ENCODE measurements at places on chromosomes 4 and X.

DNA sequence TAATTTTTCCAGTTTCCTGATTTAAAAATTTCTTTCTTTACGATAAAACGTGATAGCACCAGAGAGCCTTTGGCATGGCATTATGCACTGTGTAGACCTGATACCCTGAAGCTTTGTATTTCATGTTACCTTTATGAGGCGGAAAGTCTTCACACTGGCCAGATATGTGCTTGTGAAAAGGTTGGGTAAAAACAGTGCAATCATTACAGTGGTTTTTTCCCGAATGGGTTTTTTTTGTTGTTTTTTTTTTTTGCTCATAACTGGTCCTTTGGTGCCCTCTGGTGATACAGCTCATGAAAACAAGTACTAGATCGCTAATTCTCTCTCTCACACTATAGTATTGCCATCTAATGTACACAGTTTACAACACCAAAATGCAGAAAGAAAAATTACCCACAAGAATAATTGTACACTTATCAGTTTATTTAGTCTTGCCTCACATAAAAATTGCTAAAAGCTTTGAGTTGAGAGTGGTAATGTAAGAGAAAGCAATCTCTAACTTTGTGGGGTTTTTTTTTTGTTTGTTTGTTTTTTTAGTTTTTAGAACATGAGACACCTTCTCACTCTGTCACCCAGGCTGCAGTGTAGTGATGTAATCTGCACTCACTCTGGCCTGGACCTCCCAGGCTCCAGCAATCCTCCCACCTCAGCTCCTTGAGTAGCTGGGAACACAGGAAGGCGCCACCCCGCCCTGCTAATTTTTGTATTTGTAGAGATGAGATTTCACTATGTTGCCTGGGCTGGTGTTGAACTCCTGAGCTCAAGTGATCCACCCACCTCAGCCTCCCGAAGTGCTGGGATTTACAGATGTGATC lies 21.3 kb downstream of the SPCS3 start:
- DNase-seq: no peak

GRCh38 chrX:66024092-66024467 lies 15.8 kb downstream of the VSIG4 start:
- DNase-seq: no peak

DNA sequence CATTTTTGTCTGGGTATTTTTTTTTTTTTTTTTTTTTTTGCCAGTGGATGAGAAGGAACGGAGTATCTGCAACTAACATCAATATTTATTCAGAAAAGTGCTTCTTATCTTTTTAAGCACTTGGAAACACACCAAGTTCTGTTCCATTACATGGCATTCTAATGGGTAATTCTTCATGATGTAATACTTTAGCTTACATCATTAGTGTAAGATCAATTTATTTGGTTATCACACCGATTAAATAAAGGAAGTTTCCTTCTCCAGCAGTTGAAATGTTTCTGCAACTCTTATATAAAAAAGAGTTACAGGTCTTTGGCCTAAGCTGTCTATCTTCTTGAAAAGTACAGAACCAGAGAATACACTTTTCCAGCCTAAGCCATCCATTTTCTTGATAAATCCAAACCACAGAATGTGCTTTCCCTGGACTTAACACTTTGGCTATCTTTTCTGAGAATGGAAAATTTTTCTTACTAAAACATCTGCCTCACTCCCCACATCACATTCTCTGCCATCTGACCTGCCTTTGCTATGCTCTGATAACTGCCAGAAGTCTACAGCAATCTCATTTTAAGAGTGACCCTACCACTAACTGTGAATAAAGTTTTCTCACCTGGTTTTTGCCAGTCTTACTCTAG lies 191.9 kb upstream of the MAB21L2 start:
- no peak for DNase-seq

- DNase-seq: no peak
These were observed 1.2 kb downstream of the TFE3 start for GRCh38 chrX:49041744-49042580.

- DNase-seq: no peak
These were observed 260.7 kb downstream of the INPP4B start for GRCh38 chr4:142585411-142585810.

DNA sequence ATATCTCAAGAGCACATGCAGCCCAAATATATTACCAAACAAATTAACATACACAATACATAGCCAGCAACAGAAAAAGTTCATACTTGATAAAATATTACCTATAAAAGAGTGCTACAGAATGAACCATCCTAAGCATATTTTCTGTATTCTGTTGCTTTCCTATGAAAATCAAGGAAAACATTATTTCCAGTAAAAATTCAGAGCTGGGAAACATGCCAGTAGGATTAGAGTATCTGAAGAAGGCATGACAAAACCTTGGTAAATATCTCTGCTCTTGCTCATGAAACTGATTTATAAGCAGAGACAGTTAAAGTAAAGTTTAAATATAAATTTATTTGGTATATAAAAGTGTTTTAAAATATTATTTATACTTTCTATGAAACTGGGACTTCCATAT lies 599.7 kb downstream of the ARAP2 start:
- no peak for DNase-seq

GRCh38 chrX:138886769-138887168 lies 175.3 kb upstream of the FGF13 start:
- no peak for DNase-seq

DNA sequence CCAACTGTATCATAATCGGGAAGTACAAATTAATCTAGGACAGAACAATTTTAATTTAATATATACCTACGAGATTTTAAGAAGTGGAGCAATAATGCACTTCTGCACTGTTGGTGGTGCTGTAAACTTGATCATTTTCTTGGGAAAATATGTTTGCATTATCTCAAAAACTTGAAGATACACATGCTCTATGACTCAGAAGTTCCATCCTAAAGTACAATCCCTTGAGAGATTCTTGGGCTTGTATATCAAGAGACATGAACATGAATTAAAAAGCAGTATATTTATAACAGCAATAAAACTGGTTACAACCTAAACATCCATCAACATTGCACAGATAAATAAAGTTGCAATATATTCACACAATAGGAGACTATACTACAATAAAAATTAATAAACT lies 168.8 kb downstream of the CLCN4 start:
- no peak for DNase-seq

- DNase-seq: no peak
These were observed 79.8 kb upstream of the GPM6A start for GRCh38 chr4:175891851-175892250.

- no peak for DNase-seq
These were observed 116.4 kb downstream of the CORIN start for GRCh38 chr4:47721485-47721884.

- DNase-seq: no peak
These were observed 13.3 kb downstream of the HNRNPD start for GRCh38 chr4:82360298-82361177.

DNA sequence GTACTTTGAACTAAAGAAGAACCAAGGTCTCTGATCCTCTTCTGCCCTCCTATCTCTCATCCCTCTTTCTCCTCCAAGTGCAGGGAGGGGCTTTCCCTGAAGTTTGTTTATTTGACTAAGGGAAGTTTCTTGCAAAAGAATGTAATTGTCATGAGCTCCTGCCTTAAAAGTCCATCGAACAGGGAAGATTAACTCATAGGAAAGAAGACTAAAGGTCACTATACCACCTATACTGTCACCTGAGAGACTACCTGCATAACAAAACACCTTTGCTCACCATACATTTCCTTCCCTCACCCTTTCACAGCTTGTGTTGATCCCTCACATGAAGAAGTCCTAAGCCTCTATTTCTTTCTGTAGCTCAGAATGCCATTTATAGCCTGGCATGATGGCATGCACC lies 59.4 kb upstream of the C4orf54 start:
- no peak for DNase-seq

DNA sequence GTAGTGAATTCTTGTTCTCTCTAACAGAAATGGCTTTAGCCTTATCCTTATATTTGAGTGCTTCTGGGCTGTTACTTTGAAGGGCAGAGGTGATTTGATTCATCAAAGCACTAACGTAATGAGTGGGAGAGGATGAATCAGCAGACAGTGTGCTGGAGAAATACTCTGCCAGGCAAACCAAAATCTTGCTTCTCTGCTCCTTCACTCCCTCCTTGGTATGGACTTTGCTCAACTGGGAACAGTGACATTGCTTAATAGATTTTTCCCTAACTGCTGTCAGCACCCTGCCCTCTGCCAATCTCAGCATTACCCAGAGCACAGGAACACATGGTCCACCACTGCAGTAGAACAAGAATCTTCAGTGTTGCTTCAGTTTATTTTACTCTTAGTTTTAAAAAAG lies 56.0 kb downstream of the PDLIM5 start:
- no peak for DNase-seq

DNA sequence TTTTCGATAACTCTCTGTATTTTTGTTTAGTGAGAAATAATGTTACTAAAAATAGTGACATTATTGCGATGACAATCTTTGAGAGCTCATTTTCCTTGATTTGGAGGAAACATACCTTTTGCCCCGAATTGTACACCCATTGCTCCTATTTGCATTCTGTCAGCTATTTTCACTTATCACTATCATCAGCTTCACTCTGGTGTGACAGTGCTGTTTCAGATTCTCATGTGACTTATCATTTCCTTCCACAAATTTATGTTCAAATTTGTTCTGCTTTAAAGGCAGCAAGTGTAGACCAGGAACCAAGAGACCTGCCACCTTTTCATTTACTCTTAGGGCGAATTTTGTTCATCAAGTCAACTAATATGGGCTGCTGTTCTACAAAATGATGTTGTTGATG lies 179.4 kb downstream of the RBM46 start:
- no peak for DNase-seq

GRCh38 chr4:166655231-166655630 lies 579.1 kb downstream of the SPOCK3 start:
- no peak for DNase-seq

GRCh38 chr4:6869944-6870343 lies 39.7 kb upstream of the TBC1D14 start:
- no peak for DNase-seq

DNA sequence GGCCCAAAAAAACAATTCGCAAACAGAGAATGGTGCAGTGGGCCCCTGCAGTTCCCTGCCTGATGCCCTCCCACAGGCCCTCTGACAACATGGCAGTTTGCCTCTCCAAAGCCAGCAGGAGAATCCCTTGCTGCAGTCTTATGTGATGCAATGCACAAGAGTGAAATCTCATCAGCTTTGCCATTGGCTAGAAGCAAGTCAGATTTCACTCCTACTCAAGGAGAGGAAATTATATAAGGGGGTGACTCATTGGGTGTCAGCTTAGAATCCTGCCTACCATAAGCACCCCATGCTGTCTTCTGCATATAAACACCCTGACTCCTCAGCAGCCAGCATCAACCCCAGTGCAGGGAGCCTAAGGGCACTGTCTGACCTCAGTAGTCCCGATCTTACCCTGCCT lies 157.3 kb upstream of the LDB2 start:
- peak; percentile 65 for DNase-seq

DNA sequence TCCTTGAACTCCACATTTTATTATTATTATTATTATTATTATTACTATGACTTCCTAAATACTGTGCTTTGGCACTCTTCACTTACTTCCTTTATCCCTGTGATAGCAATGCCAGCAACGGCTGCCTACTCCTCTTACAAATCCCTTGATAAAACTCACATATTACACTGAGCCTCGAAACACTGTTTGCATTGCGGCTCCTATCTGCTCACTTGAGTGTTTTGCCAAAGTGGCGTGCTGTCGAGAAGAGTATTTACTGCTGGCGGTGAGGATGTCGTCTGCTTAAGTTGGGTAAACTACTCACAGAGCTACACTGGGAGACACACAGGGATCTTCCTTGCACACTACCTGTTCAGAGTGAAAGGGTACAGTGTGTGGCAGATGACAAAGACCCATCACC lies 143.4 kb upstream of the VCX3A start:
- no peak for DNase-seq

DNA sequence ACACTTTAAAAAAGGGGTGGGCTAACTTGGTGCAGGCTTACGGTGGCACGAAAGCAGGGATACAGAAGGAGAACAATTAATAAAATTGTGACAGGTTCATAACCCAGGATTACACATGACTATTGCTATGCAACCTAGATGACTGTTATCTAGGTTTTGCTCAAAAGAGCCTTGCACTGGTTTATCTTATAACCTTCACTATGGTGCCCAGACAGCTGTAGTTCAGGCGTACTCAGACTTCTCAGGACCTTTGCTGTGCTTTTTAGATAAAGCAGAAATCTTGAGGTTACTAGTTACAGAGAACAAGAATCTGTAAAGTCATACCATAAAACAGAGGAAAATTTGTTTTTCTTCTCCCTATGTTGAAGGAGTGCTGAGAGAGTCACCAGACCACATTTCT lies 44.4 kb downstream of the UGT2A3 start:
- no peak for DNase-seq

DNA sequence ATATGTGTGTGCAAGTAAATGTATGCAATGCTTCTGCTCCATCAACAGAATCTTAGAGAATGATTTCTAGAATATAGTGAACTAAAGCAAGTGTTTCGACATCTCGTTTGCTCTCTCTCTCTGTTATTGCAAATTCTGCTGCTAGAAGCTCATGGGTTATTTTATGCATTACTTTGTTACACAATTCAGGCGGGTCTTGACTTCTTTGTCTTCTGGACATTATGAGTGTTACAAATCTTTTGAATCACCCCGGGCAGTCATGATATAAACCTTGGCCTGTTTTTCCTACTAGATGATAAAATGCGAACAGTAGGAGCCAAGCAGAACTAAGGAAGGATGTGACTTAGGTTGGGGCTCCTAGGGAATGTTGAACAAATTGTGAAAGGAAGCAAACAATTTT lies 166.4 kb upstream of the SFRP2 start:
- DNase-seq: no peak

DNA sequence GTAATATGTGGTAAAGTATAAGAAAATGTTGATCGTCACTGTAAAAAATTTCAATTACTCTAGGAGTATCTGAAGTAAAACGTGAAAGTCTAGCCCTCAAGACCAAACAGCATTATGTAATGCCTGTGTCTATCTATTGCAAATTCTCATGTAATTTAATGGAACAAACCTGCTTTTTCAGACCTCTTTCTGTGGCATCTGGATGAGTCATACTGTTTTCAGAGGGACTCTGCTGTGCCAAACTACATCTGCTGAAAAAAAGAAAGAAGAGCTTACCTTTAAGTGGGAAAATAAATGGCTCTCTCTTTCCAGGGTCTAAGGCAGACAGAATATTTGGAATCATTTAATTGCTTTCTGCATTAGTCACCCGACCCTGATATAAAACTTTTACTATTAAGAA lies 89.8 kb upstream of the ARMCX2 start:
- DNase-seq: no peak

DNA sequence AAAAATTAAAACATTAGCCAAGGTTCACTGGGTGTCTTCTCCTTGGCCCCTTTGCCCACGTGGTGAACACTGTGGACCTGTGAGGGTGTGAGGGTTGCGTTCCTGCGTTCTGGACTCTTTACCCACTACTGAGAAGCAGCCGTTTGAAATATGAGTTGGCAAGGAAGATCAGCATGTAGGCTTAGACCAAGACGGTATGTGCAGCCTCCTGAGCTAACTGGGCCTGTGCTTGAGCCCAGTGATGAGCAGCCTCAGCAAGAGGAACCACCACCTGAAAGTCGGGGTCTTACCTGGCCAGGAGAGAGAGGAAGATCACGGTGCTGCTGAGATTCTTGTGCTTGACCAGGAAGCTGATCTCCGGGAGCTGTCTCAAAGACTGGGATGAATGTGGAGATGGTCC lies 19.5 kb downstream of the RGS12 start:
- no peak for DNase-seq

Data from HFF-Myc (cell line).